Right atrium auricular region (tissue), 2 donors: ENCODE measurements at places on chromosomes 2 and 18. TPM values are rescaled to one million over a fixed set of nuclear protein-coding genes. Genes with fewer than 3 reads are reported as not detected.

The PRSS56 gene
- total RNA-seq, result not detected

The KLHL30 gene
- total RNA-seq, result 24.9 TPM

The RGPD8 gene
- total RNA-seq, result 8.7 TPM

The LCT gene
- total RNA-seq, result not detected

The ACADL gene
- total RNA-seq, result 1.9 TPM

DNA sequence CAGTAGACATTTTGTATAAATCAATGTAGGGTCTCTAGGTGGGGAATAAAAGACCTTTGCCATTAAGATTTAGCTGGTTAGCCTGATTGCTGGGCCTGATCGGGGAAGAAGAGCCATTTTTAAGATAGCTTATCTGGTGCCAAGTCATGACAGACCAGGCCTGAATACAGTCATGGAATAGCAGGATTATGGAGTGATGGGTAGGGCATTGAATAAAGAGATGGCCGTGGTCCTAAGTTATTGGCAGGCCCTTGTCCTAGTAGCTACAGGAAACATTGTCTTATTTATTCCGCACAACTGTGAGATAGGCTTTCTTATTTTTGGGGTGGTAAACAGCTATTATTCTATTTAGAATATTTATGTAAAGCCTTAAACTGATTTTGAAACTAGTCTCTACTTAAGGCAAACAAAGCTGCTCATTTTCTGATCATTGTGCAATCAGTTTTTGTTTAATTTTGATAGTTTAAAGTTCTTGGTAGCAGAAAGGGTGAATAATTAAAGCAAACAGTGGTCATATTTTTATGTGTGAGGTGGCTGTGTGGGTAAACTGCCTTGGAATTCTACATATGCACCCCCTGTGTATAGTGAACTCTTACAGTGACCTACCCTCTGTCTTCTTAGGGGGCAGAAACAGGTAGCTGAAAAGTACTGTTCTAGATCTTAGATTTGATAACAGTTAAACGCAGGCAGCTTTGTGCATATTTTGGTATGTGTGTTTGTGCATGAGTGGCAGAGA, 22.6 kb downstream of the ZNF236 start:
- no peak for DNase-seq

GRCh38 chr2:146130290-146130689, 1610.4 kb upstream of the ZEB2 start:
- no peak for DNase-seq

- no peak for DNase-seq
These were observed 21.9 kb upstream of the PPP1CB start for GRCh38 chr2:28729698-28730097.

GRCh38 chr2:111100087-111100764, 20.5 kb upstream of the BCL2L11 start:
- no peak for DNase-seq

DNA sequence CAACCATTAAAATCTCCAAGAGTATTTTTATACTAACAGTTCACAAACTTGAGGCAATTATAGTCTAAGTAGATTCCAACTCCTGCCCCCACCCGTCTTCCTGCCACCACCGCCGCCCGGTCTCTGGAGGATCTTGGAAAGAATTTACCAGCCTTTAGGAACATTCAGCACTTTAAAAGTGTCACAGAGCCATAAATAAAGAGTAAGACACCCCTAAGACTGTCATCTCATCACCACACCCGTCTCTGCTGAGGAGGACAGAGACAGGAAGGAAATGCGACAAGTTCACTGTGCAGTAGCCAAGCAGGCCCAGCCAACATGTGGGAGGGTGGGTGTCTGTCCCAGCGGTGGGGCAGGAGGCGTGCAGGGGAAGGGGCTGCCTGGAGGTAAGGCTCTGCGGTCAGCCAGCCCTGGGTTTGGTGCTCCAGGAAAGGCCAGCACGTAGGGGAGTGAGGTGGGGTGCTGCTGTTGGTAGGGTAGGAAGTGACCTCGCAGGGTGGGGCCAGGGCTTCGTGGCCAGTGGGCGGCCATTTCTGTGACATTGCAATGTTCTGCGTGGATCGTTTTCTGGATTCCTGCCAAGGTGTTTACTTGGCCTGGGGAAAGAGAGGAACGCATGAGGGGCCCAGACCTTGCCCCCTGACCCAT, 111.6 kb downstream of the FAM210A start:
- peak; percentile 61 for DNase-seq

DNA sequence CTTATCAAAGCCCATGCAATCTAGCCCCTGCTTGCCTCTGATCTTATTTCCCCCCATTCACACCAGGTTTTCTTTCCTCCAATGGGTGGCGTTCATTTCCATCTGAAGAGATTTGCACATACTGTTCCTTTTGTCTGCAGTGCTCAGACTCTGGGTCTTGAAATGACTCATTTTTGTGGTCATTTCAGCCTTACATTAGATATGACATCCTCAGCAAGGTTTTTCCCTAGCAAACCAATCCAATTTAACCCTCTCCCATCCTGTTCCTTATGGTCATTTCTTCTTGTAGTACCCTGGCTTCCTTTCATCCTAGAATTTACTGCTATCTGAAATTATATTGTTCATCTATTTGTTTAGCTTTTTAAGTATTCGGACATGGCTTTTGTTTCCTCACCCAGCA, 42.5 kb upstream of the SCN1A start:
- DNase-seq, result no peak

- no peak for DNase-seq
These were observed 158.8 kb downstream of the TMEFF2 start for GRCh38 chr2:192035731-192036442.
